DND-41 (cell line): ENCODE measurements at places on chromosomes 3 and 15.
A peak's percentile ranks its signal among the peaks of the same experiment; 100 is the strongest.

DNA sequence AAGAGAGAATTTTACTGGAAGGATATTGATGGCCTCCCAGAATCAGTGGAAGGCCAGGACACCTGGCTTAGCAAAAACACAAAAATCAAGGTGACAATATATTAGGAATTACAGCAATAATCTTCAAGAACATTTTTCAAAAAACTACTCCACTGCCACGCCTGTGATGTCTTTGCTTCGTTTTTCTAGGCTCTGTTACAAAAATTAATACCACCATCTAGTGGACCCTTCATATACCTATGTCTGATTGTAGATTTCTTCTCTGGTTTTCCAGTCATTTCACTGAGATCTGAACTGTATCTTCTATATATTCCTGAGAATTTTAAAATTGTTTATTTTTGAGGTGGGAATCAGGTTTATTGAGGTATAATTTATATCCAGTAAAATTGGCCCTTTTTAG is 5.6 kb upstream of the SLC33A1 start:
- DNase-seq = no peak

- DNase-seq = no peak
These were observed 46.3 kb upstream of the RBP1 start for GRCh38 chr3:139585820-139586219.

- no peak for DNase-seq
These were observed 22.2 kb downstream of the SUCNR1 start for GRCh38 chr3:151895478-151896241.

- DNase-seq = no peak
These were observed 108.8 kb upstream of the SAMMSON start for GRCh38 chr3:69890691-69891090.

- DNase-seq = no peak
These were observed 83.6 kb downstream of the HMG20A start for GRCh38 chr15:77504306-77504705.

- peak; percentile 17 for DNase-seq
These were observed 72.0 kb upstream of the IQSEC1 start for GRCh38 chr3:13145131-13145825.
